ENCODE measurements at places on chromosomes 6 and 20.
A peak's percentile ranks its signal among the peaks of the same experiment; 100 is the strongest.

DNA sequence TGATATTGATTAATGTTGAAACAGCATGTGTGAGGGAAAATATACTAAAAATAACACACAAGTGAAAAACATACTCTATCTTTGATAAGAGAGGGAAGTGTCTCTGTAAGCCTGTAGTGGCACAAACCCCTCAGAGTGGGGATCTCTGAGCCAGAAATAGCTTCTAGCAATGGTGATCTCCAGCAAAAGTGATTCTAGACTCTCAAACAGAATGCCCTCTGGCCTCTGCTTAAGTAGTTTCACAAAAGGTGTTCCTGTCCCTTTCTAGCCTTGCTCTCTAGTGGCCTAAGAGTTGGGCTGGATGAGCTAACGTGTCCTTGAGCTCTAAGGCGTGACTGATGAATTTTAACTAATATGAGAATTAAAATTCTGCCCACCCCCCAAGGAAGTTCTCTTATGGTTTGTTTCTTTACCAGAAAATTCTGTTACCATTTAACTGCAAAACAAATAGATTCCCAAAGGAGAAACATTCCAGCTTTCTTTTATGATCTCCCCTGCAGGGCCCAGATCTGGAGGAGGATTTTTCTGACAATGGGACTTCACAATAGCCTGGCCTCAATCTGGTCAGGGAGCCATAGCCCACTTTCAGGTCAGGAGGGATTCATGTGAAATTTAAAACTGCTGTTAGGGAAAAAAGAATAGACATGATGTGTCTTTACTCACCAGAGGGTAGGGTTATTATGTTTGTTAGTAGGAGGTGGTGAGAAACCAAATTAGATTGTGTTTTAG is 182.5 kb upstream of the LAMP5 start:
- DNase-seq, result no peak

GRCh38 chr20:24045621-24046318 is 57.2 kb upstream of the GGTLC1 start:
- peak; percentile 73 for DNase-seq

- no peak for DNase-seq
These were observed 12.3 kb downstream of the NHLRC1 start for GRCh38 chr6:18110162-18110561.

DNA sequence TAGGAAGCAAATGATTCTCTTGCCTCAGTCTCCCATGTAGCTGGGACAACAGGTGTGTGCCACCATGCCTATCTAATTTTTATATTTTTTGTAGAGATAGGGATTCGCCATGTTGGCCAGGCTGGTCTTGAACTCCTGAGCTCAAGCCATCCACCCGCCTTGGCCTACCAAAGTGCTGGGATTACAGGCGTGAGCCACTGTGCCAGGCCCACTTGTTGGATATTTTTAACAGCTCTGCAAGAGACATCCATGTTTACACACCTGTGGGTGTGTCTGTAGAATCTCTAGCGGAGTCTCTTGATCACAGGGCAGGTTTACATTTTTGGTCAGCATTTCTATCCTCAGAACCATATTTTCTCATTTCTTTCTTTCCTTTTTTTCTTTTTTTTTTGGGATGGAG is 53.1 kb upstream of the ZFP64 start:
- no peak for DNase-seq

DNA sequence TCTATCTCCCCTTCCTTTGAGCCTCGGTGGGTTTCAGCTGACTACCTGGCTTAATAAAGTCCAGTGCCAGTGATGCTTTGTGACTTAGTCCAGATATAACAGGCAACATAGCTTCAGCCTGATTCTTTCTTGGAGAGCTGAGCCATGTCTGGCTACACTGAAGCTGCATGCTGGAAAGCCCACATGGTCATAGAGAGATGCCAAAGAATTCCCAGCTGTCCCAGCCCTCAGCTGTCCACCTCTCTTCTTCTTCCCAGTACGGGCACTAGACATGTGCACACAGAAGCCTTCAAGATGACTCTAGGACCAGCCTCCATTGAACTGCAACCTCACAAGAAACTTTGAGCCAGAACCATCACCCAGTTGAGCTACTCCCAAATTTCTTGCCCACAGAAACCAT is 154.1 kb upstream of the MYLIP start:
- DNase-seq, result no peak

DNA sequence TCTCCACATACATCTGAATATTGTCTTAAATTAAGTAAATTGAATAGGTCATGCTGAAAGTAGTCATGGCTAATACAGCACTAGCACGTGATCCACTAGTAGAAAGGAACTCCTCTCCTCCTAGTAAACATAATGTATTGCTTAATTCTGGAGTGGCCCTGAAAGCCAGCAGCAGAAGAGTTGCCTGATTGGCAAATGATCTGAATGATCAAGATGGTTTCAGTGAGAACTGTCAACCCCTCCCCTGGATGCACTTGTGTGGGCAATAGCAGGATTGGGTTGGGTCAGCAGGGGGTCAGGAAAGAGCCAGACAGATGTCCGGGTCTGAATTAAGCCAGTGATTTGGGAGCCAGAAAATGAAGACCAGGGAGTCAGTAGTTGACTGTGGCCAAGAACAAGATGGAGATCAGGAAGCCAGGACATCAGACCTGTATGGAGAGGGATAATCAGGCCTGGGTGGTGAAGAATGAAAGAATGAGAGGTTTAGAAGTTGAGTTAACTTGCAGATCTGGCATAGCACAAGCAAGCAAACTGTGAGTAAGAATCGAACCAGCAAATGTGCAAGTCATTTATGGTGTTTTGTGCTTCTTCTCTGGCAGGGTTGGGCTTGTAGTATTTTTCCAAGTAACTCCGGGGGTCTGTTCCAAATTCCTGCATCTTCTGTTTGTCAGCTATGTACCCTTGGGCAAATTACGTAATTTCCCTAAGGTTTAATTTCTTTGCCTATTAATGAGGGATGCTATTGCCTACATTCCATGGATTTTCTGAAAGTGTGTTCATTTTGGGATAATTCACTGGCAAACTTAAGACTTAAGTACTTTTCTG is 304.9 kb downstream of the CD109 start:
- no peak for DNase-seq

DNA sequence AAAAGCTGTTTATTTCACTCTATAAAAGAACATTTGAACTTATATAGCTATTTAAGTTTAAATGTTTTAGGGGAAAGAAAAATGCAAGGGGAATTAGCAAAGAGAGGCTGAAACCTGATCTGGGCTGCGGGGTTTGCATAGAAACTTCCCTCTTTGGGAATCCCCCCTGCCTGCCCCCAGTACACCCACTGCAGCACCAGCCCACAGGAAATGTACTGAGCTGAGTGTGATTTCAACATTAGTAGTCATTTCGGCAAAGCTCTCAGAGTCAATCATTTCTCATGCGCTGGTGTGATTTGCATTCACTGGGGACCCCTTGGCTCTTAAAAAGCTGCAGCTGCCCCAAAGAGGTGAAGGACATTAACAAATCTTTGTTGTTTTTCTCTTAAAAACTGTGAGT is 859.4 kb downstream of the MAFB start:
- no peak for DNase-seq

DNA sequence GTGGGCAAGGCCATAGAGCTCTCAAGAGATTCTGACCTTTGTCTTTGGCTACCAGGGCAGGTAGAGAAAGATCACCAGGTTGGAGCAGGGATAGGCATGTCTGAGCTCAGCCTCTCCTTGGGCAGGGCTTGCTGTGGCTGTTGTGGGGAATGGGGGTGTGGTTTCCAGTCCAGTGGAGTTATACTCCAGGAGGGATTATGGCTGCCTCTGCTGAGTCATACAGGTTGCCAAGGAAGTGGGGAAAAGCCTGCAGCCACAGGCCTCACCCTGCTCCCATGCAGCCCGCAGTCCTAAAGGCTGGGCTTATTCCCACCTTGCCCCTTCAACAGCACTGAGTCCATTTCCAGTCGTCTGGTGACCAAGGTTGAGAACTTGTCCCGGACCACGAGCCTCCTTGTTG is 21.9 kb downstream of the MEP1A start:
- DNase-seq, result no peak

DNA sequence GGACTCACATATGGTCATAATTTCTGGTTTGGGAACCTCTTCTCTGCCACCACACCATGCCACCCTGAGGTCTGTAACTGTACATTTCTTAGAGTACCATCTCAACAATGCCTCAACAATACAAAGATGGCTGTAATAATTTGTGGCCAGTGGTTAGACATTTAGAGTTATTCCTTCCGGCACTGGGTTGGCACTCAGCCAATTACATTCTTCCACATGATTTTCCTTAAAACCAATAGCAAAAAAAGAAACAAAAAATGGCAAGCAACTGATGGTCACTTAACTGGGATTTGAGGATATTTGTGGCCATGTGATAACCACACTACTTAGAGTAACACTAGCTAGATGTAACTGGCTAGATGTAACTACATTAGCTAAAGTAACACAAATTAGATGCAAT is 79.9 kb downstream of the SEL1L2 start:
- no peak for DNase-seq

DNA sequence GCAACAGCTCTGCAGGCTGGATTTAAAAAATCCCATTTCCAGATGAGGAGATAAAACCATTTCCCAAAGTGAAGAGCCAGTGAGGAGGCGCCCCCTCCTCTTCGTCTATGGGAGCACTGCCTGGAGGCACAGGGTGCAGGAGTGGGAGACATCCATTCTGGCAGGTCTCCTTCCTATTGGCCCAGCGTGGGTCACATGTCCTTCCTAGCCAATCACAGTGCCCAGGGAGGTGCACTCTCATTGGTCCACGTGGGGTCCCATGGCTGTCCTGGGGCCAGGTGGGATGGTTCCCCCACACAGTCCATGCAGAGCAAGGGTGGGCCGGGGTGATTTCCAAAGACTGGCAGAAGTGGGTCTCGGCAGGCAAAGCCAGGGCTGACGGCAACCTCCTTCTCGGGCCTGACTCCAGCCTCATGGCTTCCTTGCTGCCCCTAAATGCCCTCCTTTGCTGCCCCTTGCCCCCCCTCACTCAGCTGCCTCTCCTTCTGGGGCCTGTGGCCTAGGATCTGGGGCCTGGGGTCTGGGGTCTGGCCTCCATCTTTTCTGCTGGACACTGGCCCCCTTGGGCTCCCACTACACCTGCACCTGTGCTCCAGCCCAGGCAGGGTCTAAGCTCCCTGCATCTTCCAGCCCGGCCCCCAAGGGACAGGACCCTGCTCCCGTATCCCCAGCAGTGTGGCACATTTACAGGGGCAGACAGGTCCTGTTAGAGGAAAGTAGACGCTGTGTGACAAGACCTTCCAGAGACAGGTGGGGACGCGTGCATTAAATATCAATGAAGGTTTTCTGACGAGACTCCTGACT is 231.7 kb downstream of the TAF4 start:
- no peak for DNase-seq

DNA sequence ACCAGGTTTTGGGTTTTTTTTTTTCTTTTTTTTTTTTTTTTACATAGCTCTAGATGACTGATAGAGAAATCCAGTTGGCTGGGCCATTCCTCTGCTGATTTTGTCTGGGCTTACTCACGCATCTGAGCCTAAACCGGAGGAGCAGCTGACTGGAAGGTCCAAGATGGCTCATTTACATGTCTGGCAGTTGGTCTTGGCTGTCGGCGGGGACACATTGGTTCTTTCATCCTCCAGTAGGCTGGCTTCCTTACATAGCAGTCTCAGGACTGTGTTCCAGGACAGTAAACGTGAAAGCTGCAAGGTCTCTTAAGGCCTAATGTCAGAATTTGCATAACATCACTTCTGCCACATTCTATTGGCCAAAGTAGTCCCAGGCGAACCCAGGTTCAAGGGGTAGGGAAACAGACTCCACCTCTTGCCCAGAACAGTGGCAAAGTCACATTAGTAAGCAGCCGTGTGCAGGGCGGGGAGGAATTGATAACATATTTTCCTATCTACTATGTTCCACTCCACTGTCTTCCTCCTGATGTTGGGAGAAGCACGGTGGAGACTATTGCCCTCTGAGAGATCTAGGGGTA is 87.0 kb downstream of the CDH22 start:
- peak; percentile 57 for DNase-seq

DNA sequence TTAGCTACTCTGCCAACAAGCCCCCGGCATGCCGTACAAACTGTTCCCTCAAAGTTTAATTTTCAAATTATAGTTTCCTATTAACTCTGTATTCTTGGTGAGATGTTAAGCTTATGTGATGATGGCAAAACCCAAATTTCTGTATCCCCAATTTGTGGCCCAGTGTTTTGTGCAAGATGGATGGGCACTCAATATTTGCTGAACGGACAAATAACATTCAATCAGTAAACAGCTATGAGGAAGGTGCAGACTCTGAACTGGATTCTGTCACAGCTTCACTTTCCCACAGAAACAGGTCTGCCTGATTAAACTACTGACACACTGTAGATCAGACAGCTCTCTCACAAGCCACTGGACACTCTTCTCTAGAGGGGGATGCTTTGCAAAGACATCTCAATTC is 54.1 kb downstream of the NUDT3 start:
- DNase-seq, result no peak

GRCh38 chr20:58666702-58667101 is 15.6 kb downstream of the STX16 start:
- DNase-seq, result no peak

DNA sequence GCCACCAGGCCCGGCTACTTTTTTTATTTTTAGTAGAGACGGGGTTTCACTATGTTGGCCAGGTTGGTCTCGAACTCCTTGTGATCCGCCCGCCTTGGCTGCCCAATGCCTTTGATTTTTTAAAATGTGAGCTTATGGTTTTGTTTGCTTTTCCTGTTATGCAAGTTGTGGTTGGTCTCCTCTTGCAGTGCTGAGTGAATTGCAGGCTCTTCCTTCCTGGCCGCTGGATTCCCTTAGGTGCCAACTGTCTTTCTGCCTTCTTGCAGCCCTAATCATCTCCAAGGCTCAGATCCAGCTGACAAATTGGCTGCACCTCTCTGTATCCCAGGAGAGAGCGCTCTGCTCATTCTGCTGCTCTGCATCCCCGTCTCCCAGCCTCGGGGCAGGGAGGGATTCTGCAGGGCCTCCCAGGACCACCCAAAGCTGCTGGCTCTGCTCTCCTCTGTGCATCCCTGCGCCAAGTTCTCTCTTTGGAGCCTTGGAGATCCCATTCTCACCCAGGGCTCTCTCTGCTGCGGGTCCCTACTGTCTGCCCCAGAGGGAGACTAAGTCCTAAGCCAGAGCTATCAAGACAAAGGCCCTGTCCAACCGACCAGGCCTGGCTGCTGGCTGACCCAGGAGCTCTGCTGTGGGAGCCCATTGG is 14.1 kb upstream of the EMILIN3 start:
- DNase-seq, result no peak

DNA sequence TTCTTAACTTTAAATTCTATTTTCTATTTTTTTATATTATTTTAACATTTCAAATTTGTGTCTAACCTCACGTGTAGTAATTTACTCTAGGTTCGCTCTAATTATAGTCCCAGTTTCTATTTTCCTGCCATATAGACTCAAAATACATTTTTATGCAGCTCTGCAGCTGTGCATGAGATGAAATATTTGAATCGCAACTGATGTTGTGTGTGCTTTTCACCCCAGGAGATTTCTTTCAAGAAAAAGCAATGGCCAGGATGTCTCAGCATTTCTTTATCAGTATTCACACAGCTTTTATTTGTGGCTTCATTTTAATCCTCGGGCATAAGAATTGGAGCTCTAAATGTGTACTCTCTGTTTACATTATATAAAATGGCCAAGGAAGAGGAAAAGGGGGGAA is 157.6 kb downstream of the HDGFL1 start:
- no peak for DNase-seq

- DNase-seq, result no peak
These were observed at the start of gene LTB for GRCh38 chr6:31582230-31582643. Gene LTB, minus strand, starts transcription at chr6:31582424. Its CDS starts 7 bp downstream, at chr6:31582417.
